Tibial nerve (tissue), 4 donors: ENCODE measurements at places on chromosomes 2 and 18. TPM values are rescaled to one million over a fixed set of nuclear protein-coding genes. Genes with fewer than 3 reads are reported as not detected.

The CMPK2 gene
- 11.4 TPM for total RNA-seq

The FBLN7 gene
- total RNA-seq = 3.3 TPM

The SLC38A11 gene
- 4.3 TPM for total RNA-seq

DNA sequence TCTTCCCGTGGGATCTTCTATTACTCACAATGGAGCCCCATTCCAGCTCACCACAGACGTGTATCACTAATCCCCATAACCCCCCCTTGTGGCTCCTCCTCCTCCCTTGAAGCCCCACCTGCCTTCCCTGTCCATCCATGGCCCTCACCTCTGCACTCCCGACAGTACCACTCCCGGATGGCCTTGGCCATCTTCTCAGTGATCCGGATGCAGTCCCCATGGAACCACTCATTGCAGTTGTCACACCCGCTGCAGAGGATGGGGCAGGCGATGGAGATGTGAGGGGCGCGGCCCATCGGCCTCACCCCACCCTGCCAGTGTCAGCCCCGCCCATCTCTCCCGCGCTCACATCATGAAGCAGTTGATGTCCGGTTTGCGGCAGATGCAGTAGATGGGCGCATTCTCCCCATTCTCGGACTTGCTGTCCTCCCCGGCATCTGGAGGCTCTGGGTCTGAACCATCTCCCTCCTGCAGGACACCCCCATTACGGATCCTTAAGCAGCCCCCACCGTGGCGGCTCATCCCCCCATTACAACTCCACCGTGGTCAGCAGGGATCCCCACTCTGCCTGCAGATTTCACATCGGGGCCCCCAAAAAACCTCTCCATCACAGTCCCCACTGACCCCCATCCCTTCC is 983 bp downstream of the CXXC1 start:
- peak overlapping the region; percentile 72 for H3K4me3 ChIP-seq
- no peaks in the 10 kb centered on the region for H3K27me3 ChIP-seq
- H3K27ac ChIP-seq = peak overlapping the region; percentile 73
- H3K36me3 ChIP-seq = no peaks in the 10 kb centered on the region
- H3K4me1 ChIP-seq = peaks cover 27% of the 10 kb centered on the region

GRCh38 chr18:48932822-48933510 is 17.8 kb downstream of the SMAD7 start:
- peak; percentile 41 for DNase-seq
- no peaks in the 10 kb centered on the region for H3K4me1 ChIP-seq
- H3K4me3 ChIP-seq = no peak overlapping the region
- H3K36me3 ChIP-seq = no peaks in the 10 kb centered on the region

- H3K4me3 ChIP-seq = no peak overlapping the region
- H3K27me3 ChIP-seq = no peaks in the 10 kb centered on the region
- no peaks in the 10 kb centered on the region for H3K36me3 ChIP-seq
- H3K27ac ChIP-seq = no peak overlapping the region
- no peaks in the 10 kb centered on the region for H3K4me1 ChIP-seq
Observed at GRCh38 chr2:100603948-100604633, 41.3 kb downstream of the PDCL3 start.

- no peak for DNase-seq
- H3K4me3 ChIP-seq = no peak overlapping the region
- no peaks in the 10 kb centered on the region for H3K36me3 ChIP-seq
- no peaks in the 10 kb centered on the region for H3K27me3 ChIP-seq
- H3K27ac ChIP-seq = no peak overlapping the region
Observed at GRCh38 chr2:162029287-162029901, 44.6 kb downstream of the DPP4 start.

DNA sequence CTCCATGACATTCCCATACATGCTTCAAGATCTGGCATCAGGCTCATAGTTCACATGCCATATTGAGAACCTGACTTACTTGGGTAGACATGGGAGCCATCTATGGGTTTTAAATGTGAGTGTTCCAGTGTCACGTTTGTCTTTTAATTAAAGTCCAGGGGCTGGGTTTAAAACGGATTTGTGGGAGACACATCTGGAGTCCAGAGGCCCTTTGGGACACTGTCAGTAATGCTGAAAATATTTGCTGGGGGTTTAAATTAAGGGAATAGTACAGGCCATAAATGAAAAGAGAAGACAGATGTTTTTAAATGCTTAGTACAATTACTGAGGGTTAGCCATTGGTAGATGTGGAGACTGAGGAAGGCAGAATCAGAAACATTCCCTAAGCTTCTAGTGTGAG is 478.0 kb downstream of the PID1 start:
- H3K4me1 ChIP-seq = no peaks in the 10 kb centered on the region
- no peak for DNase-seq
- no peak overlapping the region for H3K4me3 ChIP-seq
- no peak overlapping the region for H3K27ac ChIP-seq

- DNase-seq = no peak
- H3K4me1 ChIP-seq = peaks cover 14% of the 10 kb centered on the region
- H3K4me3 ChIP-seq = no peak overlapping the region
- no peaks in the 10 kb centered on the region for H3K27me3 ChIP-seq
- H3K36me3 ChIP-seq = no peaks in the 10 kb centered on the region
Observed at GRCh38 chr18:44758861-44759631, 78.4 kb downstream of the SETBP1 start.

DNA sequence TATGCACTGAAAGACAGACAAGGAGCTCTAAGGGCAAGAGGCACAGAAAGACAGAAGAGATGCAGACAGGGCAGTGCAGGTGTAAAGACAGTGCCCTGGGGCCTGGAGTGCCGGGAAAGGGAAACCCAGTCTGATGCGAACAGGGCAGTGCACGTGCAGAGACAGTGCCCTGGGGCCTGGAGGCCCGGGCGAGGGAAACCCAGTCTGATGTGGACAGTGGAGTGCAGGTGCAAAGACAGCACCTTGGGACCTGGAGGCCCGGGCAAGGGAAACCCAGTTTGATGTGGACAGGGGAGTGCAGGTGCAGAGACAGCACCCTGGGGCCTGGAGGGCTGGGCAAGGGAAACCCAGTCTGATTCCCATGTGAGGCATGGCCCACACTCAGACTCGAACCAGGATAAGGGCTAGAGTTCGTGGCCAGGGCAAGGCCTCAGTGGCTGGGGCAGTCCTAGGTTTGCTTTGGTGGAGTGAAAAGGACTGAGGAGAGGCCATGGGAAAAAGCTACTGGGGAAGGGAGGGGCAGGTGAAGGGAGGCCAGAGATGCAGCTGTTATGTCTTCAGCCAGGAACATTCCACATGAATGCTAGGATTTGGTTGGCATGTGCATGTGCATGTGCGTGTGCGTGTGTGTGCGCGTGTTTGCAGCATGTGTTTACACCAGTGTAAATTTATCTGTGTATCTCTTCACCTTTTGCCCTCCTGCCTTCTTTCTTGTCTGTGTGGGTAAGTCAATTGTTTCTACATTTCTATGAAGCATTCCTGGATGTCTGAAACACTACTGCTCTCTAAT is 39.1 kb upstream of the DNMT3A start:
- H3K4me3 ChIP-seq = no peak overlapping the region
- DNase-seq = no peak
- no peak overlapping the region for H3K27ac ChIP-seq
- H3K4me1 ChIP-seq = peaks cover 25% of the 10 kb centered on the region

DNA sequence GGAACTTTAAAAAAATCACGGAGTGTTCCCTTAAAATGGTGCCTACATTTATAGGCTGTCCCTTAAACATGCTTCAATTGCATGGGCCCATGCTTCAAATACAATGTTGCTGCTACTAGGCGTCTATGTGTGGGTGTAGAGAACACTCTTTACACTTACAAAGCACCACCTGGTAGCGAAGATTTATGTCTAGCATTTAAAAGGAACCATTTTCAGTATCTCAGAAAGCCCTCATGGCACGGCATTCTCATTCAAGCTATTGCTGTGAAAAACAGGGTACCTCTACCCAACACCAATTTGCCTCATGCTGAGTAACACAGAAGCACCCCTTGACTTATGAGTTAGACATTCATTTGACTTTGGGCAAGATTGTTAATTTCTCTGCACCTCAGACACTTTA is 112.9 kb upstream of the CNTNAP5 start:
- no peak for DNase-seq
- H3K4me1 ChIP-seq = no peaks in the 10 kb centered on the region
- H3K4me3 ChIP-seq = no peak overlapping the region
- H3K27me3 ChIP-seq = no peaks in the 10 kb centered on the region

DNA sequence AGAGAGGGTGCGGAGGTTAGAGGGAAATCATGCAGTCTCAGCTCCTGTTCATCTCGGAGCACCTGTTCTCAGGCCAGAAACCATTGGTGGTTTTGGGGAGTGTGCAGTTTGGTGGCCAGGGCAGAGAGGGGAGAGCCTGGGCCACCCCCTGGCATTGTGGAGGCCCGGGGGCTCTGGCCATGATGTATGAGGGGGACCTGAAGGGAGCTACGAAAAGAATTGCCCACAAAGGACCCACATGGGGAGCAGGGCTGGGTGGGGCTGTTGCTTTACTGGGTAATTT is 87.7 kb downstream of the DGKD start:
- H3K27ac ChIP-seq = no peak overlapping the region
- no peaks in the 10 kb centered on the region for H3K27me3 ChIP-seq

DNA sequence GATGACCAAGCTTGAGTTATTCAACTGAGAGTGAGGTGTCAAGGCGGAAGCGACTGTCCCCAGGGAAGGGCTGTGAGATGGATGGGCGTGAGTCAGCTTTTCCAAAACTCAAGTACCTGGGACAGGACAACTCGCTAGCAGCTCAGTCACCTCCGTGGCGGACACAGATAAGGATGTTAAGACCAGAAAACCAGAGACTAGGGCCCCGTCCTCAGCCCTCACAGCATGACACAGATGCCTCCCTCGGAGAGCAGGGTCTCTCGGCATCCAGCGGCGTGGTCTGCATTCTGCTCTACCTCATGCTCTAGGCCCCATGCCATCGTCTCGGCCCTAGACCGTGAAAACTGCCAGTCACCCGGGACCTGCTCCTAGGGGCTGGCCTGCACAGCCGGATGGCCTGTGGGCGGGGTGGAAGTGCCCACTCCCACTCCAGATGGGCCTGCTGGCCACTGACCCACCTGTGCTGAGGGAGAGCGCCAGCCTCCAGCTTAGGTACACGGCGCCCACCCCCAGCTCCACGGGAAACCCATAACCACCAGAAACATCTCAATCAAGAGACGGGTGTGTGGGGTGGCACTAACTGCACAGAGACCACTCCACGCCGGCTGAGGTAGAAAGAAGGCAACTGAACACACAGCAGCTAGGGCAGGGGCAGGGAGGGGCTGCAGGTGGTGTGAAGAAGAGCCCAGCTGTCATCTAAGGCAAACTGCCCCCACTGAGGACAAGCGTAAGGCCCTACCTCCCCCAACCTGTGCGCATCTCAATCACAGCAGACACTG is 39.8 kb downstream of the ANO7 start:
- H3K36me3 ChIP-seq = peaks cover 84% of the 10 kb centered on the region
- no peak for DNase-seq
- no peak overlapping the region for H3K27ac ChIP-seq
- no peak overlapping the region for H3K4me3 ChIP-seq

DNA sequence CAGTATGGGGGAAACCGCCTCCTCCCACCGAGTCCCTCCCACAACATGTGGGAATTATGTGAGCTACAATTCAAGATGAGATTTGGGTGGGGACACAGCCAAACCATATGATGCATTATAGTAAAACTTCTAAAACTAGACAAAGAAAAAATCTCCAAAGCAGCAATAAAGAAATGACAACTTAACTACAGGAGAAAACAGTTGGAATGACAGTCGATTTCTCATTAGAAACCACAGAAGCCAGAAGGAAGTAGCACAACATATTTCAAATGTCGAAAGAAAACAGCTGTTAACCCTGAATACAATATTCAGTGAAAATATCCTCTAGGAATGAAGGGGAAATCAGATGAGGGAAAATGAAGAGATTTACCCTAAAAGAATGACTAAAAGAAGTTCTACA is 53.5 kb upstream of the TCF4 start:
- no peaks in the 10 kb centered on the region for H3K27me3 ChIP-seq
- no peak overlapping the region for H3K4me3 ChIP-seq
- H3K36me3 ChIP-seq = no peaks in the 10 kb centered on the region
- H3K27ac ChIP-seq = no peak overlapping the region

DNA sequence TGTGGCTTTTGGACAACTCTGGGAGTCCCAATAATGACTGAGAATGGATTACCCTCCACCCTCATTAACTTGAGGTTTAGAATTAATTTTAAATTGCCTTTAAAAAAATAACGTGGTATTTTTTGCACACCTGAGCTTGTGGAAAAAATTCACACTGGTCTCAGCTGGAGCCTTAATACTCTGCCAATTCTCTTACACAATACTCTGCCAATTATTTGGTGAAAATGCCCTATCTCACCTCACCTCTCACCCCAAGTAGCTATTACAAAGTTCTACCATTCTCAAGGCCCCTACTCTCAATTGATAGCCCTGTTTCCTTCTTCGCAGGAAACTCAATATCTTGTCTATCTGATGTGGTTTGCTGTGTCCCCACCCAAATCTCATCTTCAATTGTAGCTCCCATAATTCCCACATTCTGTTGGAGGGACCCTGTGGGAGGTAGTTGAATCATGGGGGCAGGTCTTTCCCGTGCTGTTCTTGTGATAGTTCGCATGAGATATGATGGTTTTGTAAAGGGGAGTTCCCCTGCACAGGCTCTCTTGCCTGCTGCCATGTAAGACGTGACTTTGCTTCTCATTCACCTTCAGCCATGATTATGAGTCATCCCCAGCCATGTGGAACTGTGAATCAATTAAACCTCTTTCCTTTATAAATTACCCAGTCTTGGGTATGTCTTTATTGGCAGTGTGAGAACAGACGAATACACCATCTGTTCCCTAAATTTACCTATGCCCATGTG is 27.4 kb upstream of the C2orf69 start:
- H3K27me3 ChIP-seq = no peaks in the 10 kb centered on the region
- no peak for DNase-seq
- no peaks in the 10 kb centered on the region for H3K36me3 ChIP-seq
- no peak overlapping the region for H3K27ac ChIP-seq
